ENCODE measurements at places on chromosomes 16 and 17.

DNA sequence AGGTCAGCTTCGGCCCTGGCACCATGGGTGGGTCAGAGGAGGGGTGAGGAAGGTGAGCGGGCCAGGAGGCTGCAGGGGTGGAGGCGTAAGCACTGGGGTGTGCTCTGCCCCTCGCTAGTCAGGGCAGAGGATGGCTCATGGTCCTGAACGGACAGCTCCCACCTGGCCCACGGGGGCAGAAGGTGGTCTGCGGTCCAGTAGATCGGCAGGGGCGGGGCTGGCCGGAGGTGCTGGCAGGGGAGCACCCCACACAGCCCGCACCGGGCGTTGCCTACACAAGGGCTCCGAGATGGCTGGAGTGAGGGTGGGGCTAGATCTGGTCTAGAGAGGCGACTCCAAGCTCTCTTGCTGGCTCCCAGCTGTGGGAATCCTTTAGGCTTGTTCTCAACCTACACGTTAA lies 8.2 kb downstream of the NPTX1 start:
- DNase-seq, result no peak
- no peak overlapping the region for H3K4me3 ChIP-seq
- peaks cover 85% of the 10 kb centered on the region for H3K27me3 ChIP-seq
- no peaks in the 10 kb centered on the region for H3K4me1 ChIP-seq

DNA sequence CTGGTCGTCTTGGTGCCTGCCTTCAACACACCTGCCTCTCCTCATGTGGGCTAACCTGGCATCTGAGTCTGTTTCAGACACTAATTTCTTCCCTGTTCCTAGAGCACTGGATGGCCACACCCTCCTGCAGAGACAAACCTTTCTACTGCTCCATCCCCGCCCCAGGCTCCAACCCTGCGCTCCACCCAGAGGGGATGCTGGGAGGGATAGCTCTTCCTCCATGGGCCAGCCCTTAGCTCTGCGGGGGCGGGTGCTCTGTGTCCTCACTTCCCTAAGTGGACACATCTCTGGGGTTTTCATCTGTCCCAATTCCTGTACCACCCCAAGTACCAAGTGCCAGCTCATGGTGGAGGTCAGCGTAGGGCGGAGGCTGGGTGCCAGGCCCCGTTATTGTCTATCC lies 11.0 kb upstream of the CRISPLD2 start:
- no peak for DNase-seq
- no peaks in the 10 kb centered on the region for H3K36me3 ChIP-seq
- no peaks in the 10 kb centered on the region for H3K4me1 ChIP-seq
- no peak overlapping the region for H3K27ac ChIP-seq
- no peaks in the 10 kb centered on the region for H3K27me3 ChIP-seq

GRCh38 chr17:40331743-40332641 lies 23.0 kb downstream of the RARA start:
- peak; percentile 92 for DNase-seq
- H3K27ac ChIP-seq, result peak overlapping the region; percentile 94
- H3K4me1 ChIP-seq, result peaks cover 86% of the 10 kb centered on the region
- H3K4me3 ChIP-seq, result peak overlapping the region; percentile 23

GRCh38 chr16:57617604-57618111 lies 10.8 kb upstream of the ADGRG1 start:
- DNase-seq, result peak; percentile 55
- H3K27ac ChIP-seq, result no peak overlapping the region
- H3K4me1 ChIP-seq, result no peaks in the 10 kb centered on the region
- H3K36me3 ChIP-seq, result no peaks in the 10 kb centered on the region

GRCh38 chr17:15488557-15488956 lies 21.1 kb upstream of the CDRT4 start:
- no peak for DNase-seq
- no peaks in the 10 kb centered on the region for H3K27me3 ChIP-seq
- no peaks in the 10 kb centered on the region for H3K36me3 ChIP-seq
- no peaks in the 10 kb centered on the region for H3K4me1 ChIP-seq
- H3K4me3 ChIP-seq, result no peak overlapping the region

DNA sequence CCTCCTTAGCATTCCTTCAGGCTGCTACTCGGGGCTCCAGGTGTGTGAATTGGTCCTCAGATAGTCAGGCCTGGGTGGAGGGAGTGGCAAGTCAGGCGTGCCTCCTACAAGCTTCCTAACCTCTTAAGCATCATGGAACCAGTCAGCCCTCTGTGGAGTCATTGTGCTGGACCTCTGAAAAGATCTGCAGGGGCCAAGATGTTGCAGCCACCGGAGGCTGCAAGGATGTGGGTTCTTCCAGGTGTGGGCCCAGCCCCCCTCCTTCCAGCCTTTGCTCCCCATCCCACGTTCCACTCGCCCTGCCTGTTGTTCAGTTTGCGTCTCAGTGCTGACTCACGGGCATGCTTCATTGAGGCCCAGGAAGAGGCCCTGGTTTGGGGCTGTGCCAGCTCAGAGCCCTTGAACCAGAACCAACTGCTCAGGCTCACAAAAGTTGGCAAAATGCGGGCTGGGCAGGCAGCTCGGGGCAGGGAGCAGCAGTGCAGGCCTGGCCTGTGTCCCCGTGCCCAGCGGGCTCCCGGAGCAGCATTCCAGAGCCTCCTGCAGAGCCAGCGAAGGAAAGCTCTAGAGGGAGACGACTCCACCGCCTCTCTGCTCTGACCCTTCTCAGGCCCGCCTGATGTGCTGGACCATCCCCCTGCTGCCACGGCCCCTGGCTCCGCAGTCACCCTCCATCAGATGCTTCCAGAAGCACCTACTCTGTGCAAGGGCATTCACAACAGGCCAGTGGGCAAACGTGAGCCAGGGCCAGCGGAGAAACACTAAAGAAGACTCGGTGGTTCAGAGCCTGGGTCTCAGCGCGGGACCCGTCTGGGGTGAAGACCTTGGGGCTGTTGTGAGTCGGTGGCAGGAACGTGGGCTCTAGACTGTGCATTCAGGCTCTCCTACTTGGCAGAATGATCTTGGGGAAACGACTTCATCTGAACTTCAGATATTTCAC lies 7.5 kb downstream of the LDHD start:
- H3K4me3 ChIP-seq, result peak overlapping the region; percentile 17
